Osteocyte (in vitro differentiated cells): ENCODE measurements at places on chromosomes 6 and 20. TPM values are rescaled to one million over a fixed set of nuclear protein-coding genes. Genes with fewer than 3 reads are reported as not detected.

DNA sequence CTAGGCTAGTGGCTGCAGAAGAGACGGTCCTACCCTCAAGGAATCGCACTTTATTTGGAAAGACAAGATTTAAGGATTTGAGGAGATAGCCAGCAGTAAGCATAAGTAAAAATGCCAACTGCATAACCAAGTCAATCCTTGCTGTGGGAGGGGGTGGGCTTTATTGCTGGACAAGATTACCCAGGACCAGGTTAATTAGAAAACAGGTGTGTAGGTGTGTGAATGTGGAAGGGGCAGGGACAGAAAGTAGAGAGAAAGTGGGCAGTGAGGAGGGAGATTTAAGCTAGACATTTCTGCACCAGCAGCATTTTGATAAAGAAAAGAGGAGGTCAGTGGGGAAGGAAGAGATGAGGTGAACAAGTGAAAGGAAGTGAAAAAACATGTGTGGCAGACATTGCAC lies 89.7 kb upstream of the OGFRL1 start:
- no peak for DNase-seq

GRCh38 chr6:32685603-32686002 lies 19.1 kb upstream of the HLA-DQB1 start:
- DNase-seq: no peak

DNA sequence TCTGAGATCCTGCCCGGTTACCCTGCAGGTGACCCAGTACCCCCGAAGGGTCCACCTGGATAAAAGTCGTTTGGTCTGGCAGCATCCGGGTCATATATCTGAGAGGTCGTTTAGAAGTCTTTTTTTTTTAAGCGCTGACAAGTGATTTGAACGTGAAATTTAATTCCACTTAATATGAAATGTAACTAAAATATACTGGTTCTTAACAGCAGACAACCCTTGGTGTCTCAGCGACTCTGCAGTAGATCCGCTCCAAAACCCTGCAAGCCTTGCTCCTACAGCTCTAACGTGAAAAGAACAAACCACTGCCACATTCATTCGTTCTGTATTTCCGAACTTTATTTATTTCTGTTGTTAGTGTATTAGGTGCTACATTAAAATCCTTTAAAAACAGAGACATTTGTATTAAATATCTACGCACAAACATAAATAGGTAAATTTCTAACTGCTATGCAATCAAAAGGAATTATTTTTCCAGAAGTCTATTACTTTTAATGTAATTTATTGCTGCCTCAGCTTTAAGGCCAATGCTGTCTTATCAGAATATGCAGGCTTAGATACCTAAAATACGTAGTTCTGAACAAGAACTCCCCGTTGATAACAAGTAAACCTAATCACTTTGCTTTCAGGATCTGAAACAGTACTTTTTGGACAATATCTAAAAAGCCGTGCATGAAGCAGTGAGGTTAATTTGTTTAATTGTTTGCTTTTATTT lies 33.5 kb upstream of the TCF21 start:
- DNase-seq: no peak

GRCh38 chr20:9576695-9577094 lies 62.3 kb downstream of the LAMP5 start:
- DNase-seq: no peak

DNA sequence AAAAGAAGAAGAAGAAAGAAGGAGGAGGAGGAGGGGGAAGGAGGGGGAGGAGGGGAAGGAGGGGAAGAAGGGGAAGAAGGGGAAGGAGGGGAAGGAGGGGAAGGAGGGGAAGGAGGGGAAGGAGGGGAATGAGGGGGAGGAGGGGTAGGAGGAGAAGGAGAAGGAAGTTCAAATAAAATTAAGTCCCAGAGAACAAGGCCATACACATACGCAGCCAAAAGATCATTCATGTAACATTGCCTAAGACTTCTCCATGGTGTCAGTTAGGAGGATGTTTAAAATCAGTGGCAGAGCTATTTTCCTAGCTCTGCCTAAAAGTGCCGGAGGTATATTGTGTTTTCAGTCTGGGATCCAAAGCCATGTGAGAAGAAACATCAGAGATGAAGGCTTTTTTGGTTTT lies 75.8 kb downstream of the PLCB4 start:
- no peak for DNase-seq

GRCh38 chr6:69232008-69232407 lies 564.8 kb downstream of the LMBRD1 start:
- DNase-seq: no peak

DNA sequence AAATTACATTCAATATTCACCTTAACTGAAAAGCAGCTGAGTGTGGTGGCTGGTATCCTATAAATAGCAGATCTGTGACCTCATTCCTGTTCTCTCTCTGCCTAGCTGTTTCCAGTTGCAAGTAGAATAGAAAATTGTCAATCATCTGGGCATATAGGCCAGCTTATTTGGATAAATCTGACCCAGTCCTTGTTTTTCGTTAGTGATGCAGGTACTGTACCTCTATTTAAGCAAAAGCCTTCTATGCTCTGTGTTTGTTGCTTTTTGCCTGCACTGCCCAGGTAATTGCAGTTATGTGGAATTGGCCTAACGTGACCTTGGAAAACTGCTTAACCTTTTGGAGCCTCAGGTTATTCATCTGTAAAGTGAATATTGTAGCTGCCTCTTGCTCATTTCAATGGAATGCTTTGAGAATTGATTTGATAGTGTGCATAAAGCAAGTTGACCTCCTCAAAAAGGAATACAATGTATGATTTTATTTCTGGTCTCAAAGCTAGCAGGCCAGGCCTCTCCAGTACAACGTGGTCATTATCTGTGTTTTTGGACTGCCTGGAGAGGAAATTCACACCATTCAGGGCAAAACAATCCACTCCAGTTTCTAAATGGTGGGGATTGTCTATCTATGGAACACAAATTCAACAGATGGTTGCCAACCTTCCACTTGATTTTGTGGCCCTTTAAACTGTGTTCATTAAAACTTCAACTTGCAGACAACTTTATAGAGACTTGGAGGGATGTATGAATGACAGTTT lies 508.7 kb upstream of the CITED2 start:
- DNase-seq: no peak

DNA sequence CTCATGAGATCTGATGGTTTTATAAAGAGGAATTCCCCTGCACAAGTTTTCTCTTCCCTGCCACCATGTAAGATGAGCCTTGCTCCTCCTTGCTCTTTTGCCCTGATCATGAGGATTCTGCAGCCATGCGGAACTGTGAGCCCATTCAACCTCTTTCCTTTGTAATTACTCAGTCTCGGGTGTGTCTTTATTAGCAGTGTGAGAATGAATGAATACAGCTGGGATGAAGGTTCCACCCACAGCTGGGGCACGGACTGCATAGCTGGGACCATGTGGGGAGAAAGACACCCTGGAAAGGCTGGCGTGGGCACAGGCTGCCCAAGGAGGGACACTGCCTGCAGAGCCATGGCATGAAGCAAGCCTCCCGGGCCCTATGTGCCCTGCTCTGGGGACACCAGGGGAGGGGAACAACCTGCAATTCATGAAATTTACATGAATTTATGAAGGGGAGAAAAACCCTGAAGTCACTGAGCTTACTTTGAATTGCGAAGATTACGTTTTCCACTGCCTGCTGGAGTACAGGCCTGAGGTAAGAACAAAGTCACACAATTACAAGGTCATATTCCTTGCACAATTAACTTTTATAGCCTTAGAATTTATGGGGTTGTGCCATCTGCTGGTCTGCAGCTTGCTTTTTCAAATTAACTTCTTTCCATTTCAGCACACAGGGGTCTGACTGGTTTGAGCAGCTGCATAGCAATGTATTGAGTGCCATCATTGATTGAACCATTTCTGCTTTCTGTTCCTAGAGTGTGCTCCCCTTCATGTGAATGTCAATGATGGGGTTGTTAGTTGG lies 46.2 kb downstream of the SLC22A1 start:
- no peak for DNase-seq

- no peak for DNase-seq
Measured at GRCh38 chr6:154099211-154099610, 60.2 kb downstream of the OPRM1 start.

- no peak for DNase-seq
Measured at GRCh38 chr6:32609731-32610640, 20.3 kb upstream of the HLA-DRB1 start.

DNA sequence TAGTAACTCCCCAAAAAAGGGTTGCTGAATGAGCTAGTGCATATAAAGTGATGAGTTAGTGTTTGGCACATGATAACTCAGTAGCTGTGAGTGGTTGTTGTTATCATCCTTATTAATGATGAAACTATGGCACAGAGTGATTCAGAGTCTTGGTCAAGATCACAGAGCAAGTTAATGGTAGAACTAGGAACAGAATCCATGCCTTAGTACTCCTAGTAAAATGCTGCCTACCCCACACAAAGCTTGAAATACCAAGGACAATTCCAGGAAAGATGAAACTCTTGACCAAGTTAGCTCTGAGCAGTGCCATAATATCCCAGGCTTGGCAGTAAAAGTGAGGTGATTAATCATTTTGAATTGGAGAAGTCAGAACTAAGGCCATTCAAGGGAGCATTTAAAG lies 109.1 kb upstream of the ENPP5 start:
- no peak for DNase-seq

- DNase-seq: no peak
Measured at GRCh38 chr20:61043681-61044080, 208.4 kb upstream of the CDH4 start.

Gene TSBP1
- not detected in 2 replicates for total RNA-seq

Gene CST4
- total RNA-seq: not detected in 2 replicates

Gene TMEM74B
- not detected in 2 replicates for total RNA-seq

Gene IRAK1BP1
- 2.9 and 3.2 TPM in 2 replicates for total RNA-seq
